ENCODE measurements at places on chromosomes 5 and 9. TPM values are rescaled to one million over a fixed set of nuclear protein-coding genes. Genes with fewer than 3 reads are reported as not detected.

Gene GCNT4
- total RNA-seq = 0.41 TPM

Gene IFNA7
- total RNA-seq = not detected

Gene PCDH1
- total RNA-seq = not detected

Gene CCL28
- 10.0 TPM for total RNA-seq

Gene GLRA1
- total RNA-seq = not detected

Gene DBH
- total RNA-seq = not detected

Gene MIER3
- 23.9 TPM for total RNA-seq

Gene ZNG1F
- total RNA-seq = 14.1 TPM

Gene FOXD4L3
- total RNA-seq = 0.21 TPM

Gene SPATA31C1
- not detected for total RNA-seq

Gene SEMA4D
- total RNA-seq = 408 TPM

Gene RNF183
- total RNA-seq = not detected

Gene FCHO2
- 2.1 TPM for total RNA-seq

Gene CDKN2B
- 5.9 TPM for total RNA-seq

Gene INSL4
- total RNA-seq = not detected

Gene PCDHGA8
- total RNA-seq = not detected

Gene WNT8A
- total RNA-seq = not detected

Gene MARVELD2
- total RNA-seq = 0.26 TPM

Gene ABCA2
- total RNA-seq = 30.0 TPM

Gene LCN2
- not detected for total RNA-seq

Gene LRRTM2
- total RNA-seq = 0.02 TPM

Gene SOX30
- total RNA-seq = not detected

Gene ENTREP1
- not detected for total RNA-seq

Gene TMOD1
- 1.0 TPM for total RNA-seq

Gene CNTNAP3B
- not detected for total RNA-seq

Gene SPINK13
- not detected for total RNA-seq

Gene ITK
- total RNA-seq = 209 TPM

Gene TEX48
- 1.6 TPM for total RNA-seq

Gene TJP2
- 17.6 TPM for total RNA-seq

Gene PPP2R2B
- total RNA-seq = 17.0 TPM

Gene ZNF354C
- total RNA-seq = 5.0 TPM

Gene NPDC1
- 30.4 TPM for total RNA-seq

Gene SAXO1
- not detected for total RNA-seq

Gene VLDLR
- total RNA-seq = 7.2 TPM

Gene GRIA1
- total RNA-seq = not detected

Gene TRIM14
- total RNA-seq = 128 TPM

Gene ECM2
- total RNA-seq = not detected

Gene CATSPER3
- total RNA-seq = 0.82 TPM

Gene KIAA1958
- 11.6 TPM for total RNA-seq

Gene PCDHA9
- total RNA-seq = not detected

Gene SCGB3A2
- not detected for total RNA-seq

Gene PHYHD1
- 0.63 TPM for total RNA-seq

Gene ADAMTS6
- 2.8 TPM for total RNA-seq

Gene SPINK7
- not detected for total RNA-seq

Gene DMRTA1
- total RNA-seq = not detected

Gene LCP2
- total RNA-seq = 419 TPM

Gene RECK
- total RNA-seq = 8.1 TPM

Gene TAF11L5
- not detected for total RNA-seq

Gene SLC22A4
- 0.32 TPM for total RNA-seq

Gene FOXD4
- 0.15 TPM for total RNA-seq

Data from activated CD8-positive, alpha-beta memory T cell treated with anti-CD3 and anti-CD28 coated beads, Interleukin-2, amount 10 ng/mL, durations not matched to agents 7 days and 5 days (primary cell).